Stimulated activated CD8-positive, alpha-beta memory T cell treated with anti-CD3 and anti-CD28 coated beads, Interleukin-2, amount 100 ng/mL, for 1 hour (primary cell): ENCODE measurements at places on chromosomes 1 and 21.

- DNase-seq: no peak
Observed at GRCh38 chr1:178134061-178134460, 40.2 kb downstream of the RASAL2 start.

DNA sequence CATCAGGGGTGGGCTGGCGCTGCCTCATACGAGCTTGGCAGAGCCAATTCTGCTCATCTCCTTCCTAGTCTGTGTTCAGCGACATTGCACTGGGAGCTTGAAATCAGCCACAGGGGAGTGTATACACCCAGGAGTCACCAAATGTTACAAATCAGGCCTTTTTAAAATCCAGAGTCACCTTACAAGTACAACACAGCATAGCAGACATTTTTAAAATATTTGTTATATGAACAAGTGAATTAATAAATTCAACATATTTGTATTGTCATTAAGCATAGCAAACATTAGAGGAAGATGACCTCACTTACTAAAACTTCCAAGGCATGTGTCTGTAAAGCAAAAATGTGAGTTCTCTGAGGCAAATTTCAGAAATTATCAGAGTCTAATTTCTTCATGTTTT is 210.0 kb downstream of the HLX start:
- DNase-seq: no peak

DNA sequence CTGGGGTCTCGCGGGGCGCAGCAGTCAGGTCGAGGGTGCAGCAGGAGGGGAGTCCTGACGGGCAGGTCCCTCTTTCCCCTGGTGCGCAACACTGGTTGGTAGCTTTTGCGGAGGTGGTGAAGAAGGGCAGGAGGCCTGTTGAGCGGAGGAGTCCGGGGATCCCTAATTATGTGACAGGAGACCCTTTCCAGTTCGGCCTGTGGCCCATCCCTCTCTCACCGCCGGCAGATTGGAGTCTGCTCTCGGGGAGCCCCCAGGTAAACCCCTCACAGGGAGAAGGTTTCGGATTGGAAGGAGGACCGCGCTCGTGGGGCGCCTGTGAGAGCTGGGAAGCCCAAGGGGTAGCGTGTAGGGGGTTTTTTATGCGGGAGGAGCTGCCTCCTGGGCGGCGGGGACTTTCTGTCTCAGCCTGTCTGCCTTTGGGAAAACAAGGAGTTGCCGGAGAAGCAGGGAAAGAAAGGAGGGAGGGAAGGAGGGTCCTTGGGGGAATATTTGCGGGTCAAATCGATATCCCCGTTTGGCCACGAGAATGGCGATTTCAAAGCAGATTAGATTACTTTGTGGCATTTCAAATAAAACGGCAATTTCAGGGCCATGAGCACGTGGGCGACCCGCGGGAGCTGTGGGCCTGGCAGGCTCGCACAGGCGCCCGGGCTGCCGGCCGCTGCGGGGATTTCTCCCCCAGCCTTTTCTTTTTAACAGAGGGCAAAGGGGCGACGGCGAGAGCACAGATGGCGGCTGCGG is 9.5 kb downstream of the SIM2 start:
- DNase-seq: no peak

DNA sequence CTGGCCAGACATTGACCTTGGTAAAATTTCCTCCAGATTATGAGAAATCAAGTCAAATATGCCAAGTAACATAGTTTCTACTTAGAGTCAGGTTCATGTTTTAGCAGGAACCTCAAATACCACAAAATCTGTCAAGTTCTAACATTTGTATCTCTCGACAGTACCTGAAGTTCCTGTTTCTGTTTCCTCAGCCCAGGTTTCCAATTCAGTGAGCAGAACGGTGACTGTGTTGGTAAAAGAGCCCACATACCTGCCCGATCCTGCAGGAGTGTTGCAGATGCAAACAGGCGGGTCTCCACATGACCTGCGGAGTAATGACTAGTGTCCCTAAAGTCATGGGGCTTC is 57.9 kb upstream of the LGALS8 start:
- no peak for DNase-seq
